ENCODE measurements at places on chromosomes 7 and 10.

DNA sequence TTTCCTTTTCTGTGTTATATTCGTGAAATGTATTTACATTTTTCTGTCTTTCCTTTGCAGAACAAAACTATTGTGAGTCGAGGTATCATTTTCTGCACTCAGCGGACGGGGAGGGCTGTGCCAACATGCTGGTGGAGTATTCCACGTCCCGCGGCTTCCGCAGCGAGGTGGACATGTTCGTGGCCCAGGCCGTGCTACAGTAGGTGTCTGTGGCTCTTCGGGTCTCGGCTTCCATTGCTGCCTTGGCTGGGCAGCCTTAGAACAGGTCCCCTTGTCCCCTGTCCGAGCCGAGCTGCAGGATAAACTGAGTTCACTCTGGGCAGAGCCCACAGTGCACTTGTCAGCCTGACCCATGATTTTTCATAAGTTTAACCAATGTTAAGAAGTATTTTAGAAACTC, 14.5 kb downstream of the GET4 start:
- no peak for DNase-seq

DNA sequence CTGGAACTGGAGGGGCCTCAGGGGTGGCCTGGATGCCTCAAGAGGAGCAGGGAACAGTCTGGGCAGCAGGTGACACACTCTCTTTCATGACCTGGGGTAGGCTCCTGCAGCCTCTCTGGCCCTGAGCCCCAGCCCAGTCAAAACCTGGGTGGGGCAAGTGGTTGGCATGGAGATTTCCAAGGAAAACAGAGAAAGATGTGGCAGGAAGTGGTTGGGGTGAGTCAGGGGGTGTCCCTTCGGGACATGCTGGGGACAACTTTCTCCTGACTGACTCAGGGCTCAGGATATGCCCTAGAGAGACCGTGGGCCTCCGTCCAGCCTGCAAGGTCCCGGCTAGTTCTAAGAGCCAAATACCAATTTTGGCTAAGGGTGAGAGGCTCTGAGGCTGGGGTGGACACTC, 2.9 kb downstream of the AQP1 start:
- no peak for DNase-seq

GRCh38 chr10:5840314-5841307, 27.4 kb upstream of the GDI2 start:
- DNase-seq = no peak

DNA sequence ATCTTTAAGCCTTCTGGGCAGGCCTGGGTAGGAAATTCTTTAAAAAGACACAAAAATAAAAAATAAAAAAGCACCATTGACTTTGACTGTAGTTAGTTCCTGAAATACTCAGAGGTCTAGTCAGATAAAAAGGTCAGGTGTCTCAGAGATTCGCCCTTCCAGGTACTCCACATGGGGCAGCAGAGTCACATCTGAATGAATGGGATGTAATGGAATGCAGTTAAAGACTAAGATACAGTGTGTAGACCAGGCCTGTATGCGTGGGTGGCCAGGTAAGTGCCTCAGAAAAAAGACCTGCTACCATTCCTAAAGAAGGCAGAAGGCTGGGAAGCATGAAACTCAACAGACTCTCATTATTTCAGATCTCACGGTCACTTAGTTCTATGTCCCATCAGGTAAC, 68.6 kb upstream of the SEM1 start:
- DNase-seq = no peak

DNA sequence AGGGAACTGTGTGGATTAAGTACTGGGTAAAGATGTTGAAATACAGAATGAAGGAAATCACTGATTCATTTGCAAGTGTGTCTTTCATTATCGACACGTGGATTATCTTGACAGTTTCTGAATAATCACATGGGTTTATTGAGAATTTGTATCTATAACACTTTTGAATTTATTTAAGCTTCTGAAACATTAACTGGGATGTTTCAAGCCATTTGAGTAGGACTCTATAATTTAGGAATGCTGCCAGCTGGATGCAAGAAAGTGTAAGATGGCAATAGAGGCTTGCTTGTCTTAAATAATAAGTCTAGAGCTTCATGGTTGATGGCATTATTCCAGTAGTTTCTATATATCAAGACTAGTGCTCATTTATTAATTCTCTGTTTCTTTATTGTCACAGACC, 1100.7 kb upstream of the GHITM start:
- DNase-seq = no peak

- no peak for DNase-seq
Observed at GRCh38 chr10:75861582-75861981, 430.2 kb downstream of the LRMDA start.

DNA sequence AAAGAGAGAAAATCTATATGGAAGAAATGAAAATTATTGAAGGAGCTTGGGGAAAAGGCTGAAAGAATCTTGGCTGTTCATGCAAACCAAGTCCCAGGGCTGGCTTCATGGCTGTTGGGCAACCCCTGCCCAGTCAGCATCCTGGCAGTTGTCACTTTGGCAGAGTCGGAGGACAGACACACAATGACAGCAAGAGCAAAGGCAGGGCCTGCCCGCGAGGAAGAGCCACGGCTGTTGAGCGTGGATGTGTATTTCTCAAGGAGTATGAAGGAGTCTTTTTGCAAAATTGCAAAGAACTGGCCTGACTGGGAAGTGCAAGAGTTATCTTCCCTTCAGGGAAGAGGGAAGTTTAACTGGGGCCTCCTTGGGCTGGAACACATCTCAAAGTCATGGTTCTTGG, 11.7 kb downstream of the PTPRE start:
- no peak for DNase-seq

DNA sequence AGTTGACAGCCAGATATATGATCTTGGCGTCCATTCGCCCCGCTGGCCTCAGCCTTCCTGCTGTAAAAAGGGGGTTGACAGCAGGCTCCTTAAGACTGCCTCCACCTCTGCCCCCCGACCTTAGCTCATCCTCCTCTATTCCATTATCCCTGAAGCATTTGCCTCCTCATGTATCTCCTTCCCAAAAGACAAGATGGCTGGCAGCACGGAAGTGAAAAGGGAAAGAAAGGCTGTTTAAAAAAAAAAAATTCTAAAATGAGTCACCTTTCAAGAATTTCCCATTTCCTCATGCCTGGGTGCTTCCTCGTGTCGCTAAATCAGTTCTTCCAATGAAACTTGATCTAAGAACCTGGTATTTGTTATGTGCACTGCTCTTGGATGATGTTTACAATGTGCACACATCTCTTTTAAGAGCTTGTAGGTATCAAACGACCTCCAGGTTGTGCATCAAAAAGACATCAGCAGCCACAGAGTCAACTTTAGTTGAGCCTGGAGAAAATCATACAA, 1.7 kb downstream of the SCRN1 start:
- no peak for DNase-seq

DNA sequence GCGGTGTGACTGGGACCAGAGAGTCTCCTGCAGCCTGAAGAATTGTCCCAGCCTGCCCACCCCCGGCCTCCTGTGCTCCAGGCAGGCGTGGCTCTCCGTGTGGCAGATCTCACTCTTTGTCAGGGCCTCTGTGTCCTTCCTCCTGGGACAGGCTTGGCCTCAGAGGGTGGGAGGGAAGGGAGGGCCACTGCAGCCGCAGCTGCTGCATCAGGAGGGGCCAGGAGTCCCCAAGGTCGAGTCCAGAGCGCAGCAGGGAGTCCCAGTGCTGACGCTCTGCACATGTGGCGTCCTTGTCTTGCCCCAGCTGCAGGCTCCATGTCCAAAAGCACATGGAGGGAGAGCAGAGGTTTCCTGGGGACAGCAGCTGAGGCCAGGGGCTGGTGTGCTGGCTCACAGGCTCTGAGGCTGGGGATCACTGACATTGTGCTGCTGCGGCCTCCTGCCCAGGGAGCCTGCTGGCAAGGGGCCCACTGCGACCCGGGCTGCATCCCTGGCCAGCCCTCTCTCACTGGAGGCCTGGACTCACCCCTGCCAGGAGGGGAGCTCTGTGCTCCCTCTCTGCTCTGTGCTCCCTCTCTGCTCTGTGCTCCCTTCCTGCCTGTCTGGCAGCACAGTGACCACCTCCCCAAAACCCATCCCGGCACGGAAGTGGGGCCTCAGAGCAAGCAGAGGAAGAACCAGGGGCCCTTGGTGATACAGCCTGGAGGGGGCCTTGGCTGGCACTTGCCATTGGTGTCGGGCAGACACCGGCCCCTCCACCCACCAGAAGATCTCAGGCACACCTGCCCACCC, 114.6 kb upstream of the RET start:
- no peak for DNase-seq

- no peak for DNase-seq
Observed at GRCh38 chr10:86289577-86289868, 77.1 kb downstream of the GRID1 start.

DNA sequence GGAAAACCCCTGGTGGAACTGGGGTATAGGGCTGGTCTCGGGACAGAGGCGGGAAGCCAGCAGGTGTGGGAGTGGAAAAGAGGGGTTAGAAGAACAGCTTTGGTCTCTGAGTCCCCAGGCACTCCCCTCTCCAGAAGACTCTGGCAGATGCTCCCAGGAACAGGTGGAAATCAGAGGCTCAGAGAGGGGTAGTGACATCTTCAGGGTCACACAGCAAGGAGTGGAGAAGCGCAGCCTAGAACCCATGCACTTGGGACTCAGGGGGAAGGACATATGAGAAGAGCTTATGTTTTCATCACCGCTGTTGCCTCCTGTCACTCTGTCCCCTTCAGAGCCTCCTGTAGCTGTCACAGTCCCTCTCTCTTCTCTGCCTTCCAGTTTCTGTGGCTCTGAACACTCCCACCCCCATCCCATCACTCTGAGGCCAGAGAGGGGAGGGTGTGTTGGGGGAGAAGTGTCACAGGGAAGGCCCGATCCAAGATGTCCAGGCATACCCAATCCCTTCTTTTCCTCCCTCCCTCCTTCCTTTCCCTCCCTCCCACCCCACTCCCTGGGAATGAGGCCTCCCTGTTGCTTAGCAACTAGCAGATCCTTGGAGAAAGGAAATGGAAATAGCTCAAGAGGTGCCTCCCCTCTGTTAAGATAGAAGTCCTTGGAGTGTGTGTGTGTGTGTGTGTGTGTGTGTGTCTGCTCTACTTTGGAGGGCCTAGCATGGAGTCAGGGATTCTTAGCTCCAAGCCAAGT, 32.0 kb downstream of the SRRM3 start:
- no peak for DNase-seq

DNA sequence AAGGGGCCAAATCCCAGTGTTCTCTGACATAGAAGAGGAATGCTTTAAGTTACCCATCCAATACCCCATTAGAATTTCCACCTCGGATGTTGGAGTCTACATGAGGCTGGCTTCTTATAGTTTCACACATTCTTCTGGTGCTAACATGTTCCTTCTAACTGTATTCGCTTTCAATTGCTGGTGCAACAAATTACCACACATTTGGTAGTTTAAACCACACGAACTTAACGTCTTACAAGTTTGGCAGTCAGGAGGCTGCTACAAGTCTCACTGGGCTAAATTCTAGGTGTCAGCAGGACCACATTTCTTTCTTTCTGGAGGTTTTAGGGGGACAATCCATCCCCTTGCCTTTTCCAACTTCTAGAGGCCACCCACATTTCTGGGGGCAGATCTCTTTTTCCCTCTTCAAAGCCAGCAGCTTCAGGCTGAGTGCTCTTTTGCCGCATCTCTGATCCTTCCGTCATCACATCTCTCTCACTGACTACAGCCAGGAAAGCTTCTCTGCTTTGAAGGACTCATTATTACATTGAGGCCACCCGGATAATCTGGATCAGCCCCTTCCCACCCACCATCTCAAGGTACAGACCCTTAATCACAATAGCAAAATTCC, 5.1 kb upstream of the MACC1 start:
- DNase-seq = no peak

DNA sequence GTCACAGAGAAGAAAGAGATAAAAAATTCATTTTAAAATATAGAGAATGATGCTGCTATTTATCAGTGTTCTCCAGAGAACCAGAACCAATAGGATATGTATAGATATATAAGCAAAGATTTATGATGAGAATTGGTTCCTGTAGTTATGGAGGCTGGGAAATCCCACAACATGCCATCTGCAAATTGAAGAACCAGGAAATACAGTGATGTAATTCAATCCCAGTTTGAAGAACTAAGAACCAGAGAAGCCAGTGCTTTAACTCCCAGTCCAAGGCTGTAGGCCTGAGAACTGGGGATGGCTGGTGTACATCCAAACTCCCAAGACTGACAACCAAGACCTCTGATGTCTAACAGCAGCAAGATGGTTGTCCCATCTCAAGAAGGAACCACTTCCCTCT, 192.9 kb upstream of the PLXDC2 start:
- DNase-seq = no peak

DNA sequence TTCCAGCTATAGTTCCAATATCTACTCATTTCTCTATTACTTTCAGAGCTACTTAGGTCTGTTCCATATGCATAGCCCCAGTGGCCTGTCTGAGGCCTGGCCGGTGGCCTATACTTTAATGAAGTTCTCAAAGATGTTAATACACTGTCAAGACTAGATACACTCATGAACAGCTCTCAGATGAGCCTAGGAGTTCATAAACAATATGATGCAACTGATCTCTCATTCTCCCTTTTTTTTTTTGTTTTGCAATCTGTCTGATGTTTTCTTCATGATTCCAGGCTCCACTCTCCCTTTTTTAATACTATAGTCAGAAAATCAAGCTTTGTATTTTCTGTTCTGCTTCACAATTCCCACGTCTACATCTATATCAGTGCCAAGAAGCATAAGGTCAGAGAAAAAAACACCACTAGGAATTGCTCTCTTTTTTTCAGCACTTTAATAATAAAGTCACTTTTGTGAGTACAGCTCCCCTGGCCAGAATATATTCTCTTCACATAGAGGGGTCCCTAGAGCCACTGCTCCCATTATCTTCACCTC, 321.0 kb downstream of the C7orf25 start:
- no peak for DNase-seq

GRCh38 chr10:44684661-44685060, 226.5 kb upstream of the TMEM72 start:
- DNase-seq = no peak

GRCh38 chr10:90784771-90785170, 73.1 kb downstream of the HTR7 start:
- DNase-seq = no peak

DNA sequence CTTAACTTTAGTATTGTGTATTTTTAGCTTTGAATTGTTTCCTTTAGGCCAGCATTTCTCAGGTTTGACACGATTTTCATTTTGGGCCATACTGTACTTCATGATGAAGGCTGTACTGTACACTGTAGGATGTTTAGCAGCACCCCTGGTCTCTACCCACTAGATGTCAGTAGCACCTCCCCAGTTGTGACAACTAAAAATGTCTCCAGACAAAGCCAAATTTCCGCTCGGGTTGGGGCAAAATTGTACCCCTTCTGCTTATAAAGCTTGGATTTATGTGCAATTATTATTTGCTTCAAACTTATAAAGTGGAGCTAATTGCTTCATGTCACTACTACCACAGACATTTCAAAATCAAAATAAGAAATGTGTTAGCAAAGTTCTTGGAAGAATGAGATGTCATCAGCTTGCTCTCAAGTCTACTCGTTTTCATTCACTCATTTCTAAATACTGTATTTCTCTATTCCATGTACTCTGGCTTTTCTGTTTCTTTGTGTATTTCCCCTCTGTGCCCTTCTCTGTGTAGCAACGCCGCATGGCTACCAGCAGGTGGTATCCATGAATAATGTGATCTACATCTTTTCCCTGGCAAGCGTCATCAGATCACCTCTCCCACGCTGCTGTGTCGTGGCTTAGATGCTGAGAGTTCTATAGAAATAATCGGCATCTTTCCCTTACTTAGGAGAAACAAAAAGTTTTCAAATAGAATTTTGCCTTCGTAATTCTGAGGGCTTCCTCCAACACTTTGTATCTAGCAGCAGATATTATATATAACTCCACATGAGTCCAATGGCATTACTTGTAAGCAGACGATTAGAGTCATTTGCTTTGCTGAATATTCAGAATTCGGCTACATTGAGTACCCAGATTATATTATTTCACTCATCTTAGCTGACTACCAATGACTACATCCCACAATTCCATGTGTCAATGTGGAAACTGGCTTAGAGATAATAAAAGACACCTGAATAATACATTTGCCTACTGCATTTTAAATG, 47.8 kb upstream of the CALCR start:
- no peak for DNase-seq
